AG10803 (cell line): ENCODE measurements at places on chromosomes 1 and 21.
A peak's percentile ranks its signal among the peaks of the same experiment; 100 is the strongest.

GRCh38 chr1:17204546-17205440, at the start of gene PADI1:
Gene PADI1 (plus strand): TSS chr1:17205128. CDS start chr1:17205218, 90 bp downstream.
- DNase-seq = no peak

DNA sequence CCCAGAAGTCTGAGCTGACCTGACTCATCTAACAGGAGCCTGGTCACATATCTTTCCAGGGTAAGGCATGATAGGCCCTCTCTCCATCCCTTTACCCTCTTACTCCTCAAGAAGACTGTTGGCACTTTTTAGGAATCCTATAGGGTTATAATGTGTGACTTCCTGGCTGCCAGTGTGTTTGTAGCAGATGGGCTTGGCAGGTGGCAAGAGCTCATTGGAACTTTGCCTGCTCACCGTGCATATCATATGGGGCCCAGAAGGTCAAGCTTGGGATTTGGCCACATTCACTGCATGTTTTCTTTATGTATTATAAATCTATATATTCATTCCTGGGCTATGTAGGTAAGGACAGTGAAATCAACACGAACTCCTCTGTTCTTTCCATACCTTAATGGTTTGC, 5.2 kb downstream of the KAZN start:
- no peak for DNase-seq

GRCh38 chr1:186930238-186930637, 101.5 kb downstream of the PLA2G4A start:
- peak; percentile 64 for DNase-seq

- DNase-seq = no peak
These were observed 11.4 kb upstream of the MNDA start for GRCh38 chr1:158819461-158820443.

DNA sequence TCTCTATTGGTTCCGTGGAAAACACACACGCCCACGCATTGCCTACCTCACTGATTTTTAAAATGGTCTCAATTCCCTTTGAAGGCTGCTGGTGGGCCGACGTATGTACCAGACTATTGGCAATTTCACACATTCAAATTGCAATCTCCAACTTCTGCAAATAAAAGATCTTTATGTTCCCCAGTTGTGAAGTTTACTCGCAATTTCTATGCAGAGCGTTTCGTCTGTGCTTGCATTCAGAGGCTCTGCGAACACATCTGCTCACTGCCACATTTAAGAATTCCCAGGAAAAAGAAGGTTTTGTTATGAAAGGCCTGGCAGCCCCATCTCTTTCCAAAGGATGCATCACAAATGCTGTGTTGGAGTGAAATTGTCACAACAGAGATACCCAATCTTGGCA, 288.0 kb upstream of the KAZN start:
- DNase-seq = no peak

GRCh38 chr1:48841461-48841860, 64.8 kb upstream of the BEND5 start:
- DNase-seq = no peak

DNA sequence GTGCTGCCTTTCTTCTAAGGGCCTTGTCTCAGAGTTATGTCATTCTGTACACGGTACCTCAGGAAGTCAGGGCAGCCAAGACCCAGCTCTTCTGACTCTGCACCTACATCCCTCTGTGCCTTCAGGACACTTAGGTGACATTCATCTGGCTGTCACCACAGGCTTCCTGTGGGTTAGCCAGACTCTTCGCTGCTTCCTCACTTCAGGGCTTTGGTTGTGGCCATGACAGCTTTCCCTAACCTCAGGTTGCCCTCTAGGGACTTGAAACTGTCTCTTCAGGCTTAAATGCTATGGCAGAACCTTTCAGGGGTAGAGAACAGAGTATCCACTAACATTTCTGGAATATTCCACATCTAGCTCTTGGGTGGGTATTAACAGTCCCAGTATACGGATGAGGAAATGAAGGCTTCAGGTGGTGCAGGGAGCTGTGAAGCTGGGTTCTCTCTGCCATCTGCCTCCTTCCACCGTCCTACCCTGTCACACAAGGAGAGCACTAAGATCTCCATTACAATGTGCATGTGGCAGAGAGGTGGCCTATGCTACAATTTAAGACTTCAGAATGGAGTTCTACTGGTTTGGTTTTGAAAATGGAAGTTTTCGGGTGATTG, 9.9 kb downstream of the TSSK3 start:
- no peak for DNase-seq

DNA sequence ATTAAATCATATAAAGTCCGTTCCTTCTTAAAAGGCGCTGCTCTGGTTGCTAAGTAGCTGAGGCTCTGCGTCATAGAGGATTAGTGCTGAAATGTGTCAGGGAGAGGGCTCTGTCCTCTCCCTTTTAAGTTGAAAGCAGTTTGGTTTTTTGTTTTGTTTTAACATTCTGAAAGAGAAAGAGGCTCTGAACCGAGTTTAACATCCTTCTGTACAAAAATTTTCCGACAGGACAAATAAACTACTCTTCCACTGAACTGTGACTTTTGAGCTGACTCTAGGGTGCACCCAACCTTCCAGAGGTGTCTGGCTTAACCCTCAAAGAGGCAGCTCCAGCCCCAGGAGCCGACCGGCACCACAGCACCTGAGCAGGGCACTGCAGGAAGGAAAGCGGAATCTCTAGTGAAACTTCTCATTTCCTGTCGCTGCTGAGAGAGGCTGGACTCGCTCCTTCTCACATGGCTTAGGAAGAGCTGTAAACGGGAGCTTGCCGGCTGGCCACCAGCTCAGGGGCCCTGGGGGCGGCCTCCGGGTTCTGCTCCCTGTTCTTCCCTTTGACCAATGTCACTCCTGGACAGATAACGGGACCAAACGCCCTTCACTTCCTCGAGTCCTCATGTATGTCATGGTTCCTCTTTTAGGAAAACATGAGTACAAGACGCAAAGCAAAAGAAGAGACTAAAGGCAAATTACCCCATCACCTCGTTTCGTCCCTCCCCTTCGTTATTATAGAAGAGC, 1.2 kb downstream of the VAV3 start:
- DNase-seq = peak; percentile 18

DNA sequence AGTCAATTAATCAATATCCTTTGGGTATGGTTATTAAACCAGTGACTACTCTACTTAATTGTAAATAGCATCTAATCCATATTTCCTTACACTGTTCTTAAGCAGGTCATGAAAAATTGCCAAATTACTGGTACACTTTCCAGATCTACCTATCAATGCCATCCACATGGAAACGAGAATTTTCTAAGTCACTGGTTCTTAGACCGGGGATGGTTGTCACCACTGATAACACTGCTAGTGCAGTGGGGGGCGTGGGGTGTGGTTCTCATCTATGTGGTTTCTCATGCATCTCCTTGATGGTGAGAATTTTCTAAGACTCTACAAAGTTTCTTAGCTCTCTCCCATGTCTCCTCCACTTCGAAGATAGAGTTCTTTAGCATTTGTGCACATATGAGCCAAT, 63.7 kb upstream of the COG2 start:
- DNase-seq = no peak

- no peak for DNase-seq
These were observed 97.8 kb downstream of the SCMH1 start for GRCh38 chr1:41144285-41144684.

- no peak for DNase-seq
These were observed 34.8 kb upstream of the CREG1 start for GRCh38 chr1:167588361-167588760.
